Heart left ventricle (tissue), 16 donors: ENCODE measurements at places on chromosomes 1 and 21.

DNA sequence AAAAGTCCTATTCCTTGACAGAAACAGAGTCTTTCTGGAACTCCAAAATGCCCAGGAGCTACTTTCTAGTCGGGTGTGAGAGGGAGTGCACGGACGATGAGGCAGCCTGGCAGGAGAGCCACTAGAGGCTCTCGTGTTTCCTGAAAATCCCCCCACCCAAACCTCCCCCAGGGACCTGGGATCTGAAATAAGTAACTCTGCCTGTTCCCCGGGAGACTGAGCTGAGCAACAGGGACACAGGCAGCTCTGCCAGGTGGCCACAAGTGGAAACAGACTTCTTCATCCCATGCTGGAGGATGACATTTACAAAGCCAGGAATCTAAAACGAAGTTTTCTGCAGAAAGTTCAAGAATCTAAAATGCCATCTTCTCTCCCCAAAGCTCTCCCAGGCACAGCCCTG lies 77.1 kb downstream of the ITPKB start:
- peak; percentile 37 for DNase-seq

GRCh38 chr1:43444836-43445235 lies 8.9 kb downstream of the HYI start:
- DNase-seq, result peak; percentile 14

DNA sequence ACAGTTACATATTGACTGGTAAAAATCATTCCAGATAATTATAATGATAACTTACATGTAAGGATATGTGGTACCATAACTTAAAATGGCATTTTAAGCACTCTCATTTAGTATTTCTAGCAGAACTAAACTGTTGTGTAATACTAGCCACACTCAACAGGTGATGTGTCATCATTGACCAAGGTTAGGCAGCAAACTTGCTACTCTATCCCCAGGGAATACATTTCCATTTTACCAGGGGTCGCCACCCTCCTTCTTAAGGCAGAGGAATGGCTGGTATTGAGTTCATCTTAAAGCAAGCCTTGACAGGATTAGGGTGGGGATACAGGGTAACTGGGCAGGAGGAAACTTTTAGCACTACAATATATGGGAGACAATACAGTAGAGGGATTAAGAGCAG lies 259.8 kb upstream of the CAMK1G start:
- DNase-seq, result no peak

GRCh38 chr1:117555806-117556205 lies 50.0 kb upstream of the TENT5C start:
- no peak for DNase-seq

DNA sequence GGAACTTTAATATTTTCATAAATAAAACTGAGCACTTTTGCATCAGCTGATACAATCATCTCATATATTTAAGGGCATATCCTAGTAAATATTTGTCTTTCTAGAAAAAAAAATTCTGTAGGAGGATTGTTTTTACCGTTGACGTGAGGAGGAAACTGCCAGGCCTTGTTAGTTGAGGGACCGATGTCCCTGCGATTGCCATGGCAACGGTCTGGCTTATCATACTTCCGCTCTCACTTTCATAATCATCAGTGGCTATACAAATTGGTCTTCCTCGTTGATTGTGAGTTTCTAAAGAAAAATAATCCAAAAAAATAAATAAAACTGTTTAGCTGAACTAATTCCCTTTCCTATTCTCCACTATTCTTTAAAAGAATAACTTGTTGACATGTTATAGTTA lies 69.3 kb upstream of the ANGPTL3 start:
- no peak for DNase-seq

- DNase-seq, result no peak
These were observed 249.3 kb upstream of the DUSP10 start for GRCh38 chr1:221991221-221991620.

GRCh38 chr1:202237052-202237451 lies 43.5 kb downstream of the LGR6 start:
- no peak for DNase-seq

GRCh38 chr1:921011-921837 lies 2.5 kb upstream of the SAMD11 start:
- DNase-seq, result peak; percentile 66
